Adrenal gland (tissue), 19 donors: ENCODE measurements at places on chromosomes 3 and 15. TPM values are rescaled to one million over a fixed set of nuclear protein-coding genes. Genes with fewer than 3 reads are reported as not detected.

- peak; percentile 33 for DNase-seq
Observed at GRCh38 chr15:100671858-100672543, 69.6 kb downstream of the ASB7 start.

DNA sequence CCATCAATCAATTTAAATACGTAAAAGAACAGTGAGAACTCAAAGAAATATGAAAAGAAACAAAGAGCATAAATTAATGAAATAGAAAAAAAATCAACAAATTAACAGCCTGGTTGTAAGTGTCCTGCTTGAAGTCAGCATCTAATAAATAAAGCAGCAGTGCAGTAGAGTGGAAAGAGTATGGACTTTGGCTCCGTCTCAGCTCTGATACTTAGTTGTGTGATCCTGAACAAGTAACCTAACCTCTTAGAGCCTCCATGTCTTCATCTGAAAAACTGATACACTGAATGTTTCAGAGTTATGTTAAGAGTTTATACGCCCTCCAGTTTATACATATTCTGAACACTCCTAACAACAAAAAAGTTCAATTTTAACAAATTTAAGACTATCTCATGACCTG, 44.6 kb downstream of the TFDP2 start:
- DNase-seq: no peak

GRCh38 chr3:150599611-150600297, 3.4 kb upstream of the SELENOT start:
- DNase-seq: peak; percentile 55

- DNase-seq: no peak
Observed at GRCh38 chr15:83205725-83206324, 1.8 kb downstream of the HDGFL3 start.

DNA sequence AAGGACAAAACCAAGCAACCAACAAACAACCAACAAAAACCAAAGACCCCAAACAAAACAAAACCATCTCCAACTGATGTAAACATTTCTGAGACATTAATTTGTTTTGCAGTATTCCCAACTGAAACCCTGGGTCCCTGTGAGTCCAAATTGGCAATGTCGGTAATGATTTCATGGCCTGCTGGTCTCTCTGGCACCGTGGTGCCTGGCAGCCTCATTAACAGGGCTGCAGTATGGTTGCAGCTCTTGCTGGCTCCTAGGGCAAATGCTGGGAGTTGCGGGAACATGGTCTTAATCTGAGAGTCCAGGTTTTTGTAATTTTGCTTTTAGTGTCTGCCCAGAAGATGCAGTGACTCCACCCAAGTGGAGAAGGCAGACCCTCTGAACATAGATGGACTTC, 128.3 kb downstream of the SV2B start:
- DNase-seq: no peak

GRCh38 chr3:37297459-37297858, 123.1 kb upstream of the LRRFIP2 start:
- no peak for DNase-seq

GRCh38 chr3:96860882-96861281, 46.5 kb downstream of the EPHA6 start:
- DNase-seq: no peak

DNA sequence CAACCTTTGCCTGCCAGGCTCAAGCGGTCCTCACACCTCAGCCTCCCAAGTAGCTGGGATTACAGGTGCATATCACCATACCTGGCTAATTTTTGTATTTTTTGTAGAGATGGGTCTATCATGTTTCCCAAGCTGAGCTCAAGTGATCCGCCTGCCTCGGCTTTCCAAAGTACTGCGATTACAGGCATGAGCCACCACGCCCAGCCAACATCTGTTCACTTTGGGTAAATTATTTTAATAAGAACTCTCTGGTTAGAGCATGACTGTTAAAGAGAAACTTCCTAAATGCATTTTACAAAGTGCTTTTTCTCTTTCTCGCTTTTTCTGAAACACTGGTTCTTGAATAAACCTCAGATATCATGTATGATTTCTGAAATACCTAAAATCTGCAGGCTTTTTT, 172.5 kb downstream of the PTPRG start:
- no peak for DNase-seq

DNA sequence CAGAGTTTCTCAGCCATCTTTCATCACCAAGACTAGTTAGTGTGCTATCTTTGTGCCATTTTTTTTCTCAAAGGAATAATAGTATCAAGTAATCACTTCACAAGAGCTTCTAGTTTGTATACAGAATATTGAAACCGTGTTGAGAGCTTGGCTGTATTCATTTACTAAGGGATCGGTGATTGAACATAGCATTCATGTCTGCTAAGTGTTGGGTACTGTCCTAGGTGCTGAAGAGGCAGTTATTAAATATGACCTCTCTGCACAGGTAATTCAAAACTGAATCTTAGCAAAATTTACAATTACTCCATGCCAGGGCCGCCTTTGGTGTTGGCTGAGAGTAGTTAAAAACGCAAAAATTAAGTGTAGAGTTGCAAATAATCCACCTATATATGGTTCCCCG, 355.3 kb upstream of the RORA start:
- no peak for DNase-seq

DNA sequence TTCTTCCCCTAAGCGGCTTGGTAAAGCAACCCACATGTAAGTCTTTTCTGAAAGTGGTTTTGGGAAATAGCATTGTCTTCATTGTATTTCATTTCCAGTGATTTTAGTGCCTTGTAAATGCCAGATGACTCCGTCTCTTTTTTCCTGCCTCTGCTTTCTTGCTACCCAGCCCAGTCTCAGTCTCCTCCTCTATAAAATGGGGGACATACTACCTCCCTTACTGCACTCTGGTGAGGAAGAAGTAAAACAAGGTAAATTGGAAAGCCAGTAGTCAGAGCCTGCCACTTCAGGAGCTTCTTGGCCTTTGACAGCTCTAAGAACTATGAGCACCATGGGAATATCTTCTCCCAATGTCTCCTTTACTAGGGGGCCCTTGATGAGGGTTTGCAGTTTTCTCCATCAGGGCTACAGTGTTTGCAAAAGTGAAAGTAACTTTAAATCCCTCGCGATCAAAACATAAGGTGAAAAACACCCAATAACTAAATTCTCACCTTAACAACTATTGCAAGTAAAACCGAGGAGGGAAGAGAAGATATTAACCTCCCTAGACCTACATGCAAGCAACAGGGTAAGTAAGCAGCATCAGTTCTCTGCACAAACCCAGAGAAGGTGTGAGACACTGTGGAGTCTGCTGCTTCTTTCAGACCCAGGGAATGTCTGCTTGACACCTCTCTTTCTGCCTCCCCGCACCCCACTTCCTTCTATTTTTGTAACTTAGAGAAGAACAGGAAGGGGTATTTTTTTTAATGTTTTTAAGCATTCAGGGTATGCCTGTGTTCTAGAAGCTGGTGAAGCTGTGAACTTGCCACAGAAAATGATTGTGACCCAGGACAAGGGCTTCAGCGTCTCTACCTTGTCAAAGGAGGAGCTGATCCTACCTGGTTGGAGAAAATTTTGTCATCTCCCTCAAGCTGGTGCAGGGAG, 159.1 kb upstream of the EOMES start:
- DNase-seq: peak; percentile 12

DNA sequence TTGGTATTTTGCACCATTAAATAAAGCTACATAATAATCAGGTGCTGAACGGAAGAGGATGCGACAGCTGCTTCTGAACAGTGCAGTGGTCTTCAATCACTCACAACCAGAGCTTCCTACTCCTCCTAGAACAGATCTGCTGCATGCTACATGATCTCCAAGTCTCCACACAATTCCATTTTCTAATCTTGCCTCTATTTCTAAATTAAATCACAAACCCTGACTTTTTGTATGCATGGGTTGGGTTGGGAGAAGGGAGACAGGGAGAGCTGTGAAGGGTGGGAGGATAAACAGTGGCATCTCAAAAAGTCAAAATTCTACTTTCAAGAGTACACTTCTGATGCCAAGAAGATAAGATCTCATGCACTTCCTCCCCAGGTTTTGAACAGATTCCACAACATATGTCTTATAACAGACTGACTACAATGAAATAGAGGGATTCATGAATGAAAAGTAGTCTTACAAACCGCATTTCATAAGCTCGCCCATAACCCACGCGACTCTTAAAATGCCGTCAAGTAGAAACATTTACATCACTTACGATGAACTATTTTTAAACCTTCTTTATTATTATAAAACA, 57.2 kb downstream of the CHSY1 start:
- no peak for DNase-seq

- no peak for DNase-seq
Observed at GRCh38 chr3:33758281-33758680, 40.1 kb upstream of the PDCD6IP start.

- DNase-seq: peak; percentile 7
Observed at GRCh38 chr3:1404270-1404962, 311.6 kb downstream of the CNTN6 start.

DNA sequence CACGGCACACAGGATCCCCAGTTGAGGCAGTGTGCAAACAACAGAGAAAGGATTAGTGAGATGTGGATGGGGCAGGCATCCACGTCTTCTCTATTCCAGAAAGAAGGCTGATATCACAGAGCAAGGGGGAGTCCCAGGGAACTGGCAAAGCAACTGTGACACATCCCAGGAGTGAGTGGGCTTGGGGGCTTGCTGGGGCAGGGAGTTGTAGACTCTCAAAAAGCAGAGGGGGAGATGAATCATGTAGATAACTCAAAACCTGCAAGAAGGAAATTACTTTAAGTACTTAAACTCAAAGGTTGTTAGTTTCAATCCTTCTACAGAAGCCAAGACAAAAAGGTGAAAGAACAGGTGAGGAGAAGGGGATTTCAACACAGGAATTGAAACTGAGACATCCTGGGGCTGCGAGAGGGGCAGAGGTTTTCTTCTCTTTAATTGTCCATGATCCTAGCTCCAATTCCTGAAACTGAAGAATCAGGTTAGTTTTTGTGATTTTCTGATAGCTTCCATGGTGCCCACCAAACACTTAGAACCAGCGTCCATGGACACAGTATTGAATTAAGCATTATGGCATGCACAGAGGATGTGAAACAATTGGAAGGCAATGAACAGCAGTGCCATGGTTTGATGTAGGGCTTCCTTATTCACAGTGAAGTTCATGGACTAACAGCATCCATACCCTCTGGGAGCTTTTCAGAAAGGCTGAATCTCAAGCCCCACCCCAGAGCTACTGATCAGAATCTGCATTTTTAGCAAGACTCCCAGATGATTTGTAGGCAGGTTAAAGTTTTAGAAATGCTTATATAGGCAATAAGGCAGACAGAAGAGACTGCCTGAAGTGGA, 52.0 kb downstream of the CCR3 start:
- DNase-seq: no peak

GRCh38 chr15:90930861-90931574, 1.3 kb downstream of the HDDC3 start:
- DNase-seq: peak; percentile 72

DNA sequence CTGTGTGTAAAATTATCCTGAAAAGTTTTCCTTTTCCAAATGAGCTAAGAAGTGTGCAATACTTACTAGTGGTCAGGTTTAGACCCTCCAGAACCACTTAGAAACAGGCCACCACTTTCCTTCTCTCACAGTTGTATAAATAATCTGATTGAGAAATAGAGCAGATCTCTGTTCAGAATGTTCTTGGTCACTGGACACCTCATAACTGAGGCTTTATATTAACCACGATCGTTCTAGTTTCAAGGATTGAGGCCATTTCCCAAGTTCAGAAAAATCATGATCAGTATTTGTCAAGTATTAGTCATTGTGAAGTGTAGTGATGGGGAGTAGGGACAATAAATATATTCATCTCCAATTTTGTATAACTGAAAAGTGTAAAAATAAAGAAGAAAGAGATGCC, 1.0 kb upstream of the MAP3K13 start:
- DNase-seq: no peak

GRCh38 chr3:185059766-185060165, 93.1 kb downstream of the C3orf70 start:
- no peak for DNase-seq

The GABRR3 gene
- not detected for polyA plus RNA-seq

The PPP2R3A gene
- polyA plus RNA-seq: 20.6 TPM

The PLA2G4E gene
- not detected for polyA plus RNA-seq

The DLL4 gene
- polyA plus RNA-seq: 3.6 TPM

The ADAMTS7 gene
- polyA plus RNA-seq: 0.70 TPM

The LRTM1 gene
- 0.16 TPM for polyA plus RNA-seq

The DCLK3 gene
- 0.13 TPM for polyA plus RNA-seq

The GRIP2 gene
- 0.74 TPM for polyA plus RNA-seq

The FAM98B gene
- polyA plus RNA-seq: 5.2 TPM
